ENCODE measurements at places on chromosomes 3 and 15. TPM values are rescaled to one million over a fixed set of nuclear protein-coding genes. Genes with fewer than 3 reads are reported as not detected.

CLDN11 gene
- total RNA-seq, result 4.2 TPM

ADGRG7 gene
- total RNA-seq, result under 0.01 TPM

LRRC31 gene
- total RNA-seq, result not detected

SGO1 gene
- total RNA-seq, result under 0.01 TPM

SLC12A8 gene
- 19.2 TPM for total RNA-seq

NOX5 gene
- total RNA-seq, result not detected

LSAMP gene
- total RNA-seq, result 0.26 TPM

CLDN18 gene
- not detected for total RNA-seq

ANKRD63 gene
- not detected for total RNA-seq

CPNE9 gene
- total RNA-seq, result not detected

IL5RA gene
- not detected for total RNA-seq

ARNT2 gene
- 0.26 TPM for total RNA-seq

ISL2 gene
- total RNA-seq, result 0.26 TPM

MYO5C gene
- total RNA-seq, result 17.8 TPM

HHLA2 gene
- total RNA-seq, result not detected

SLC22A14 gene
- total RNA-seq, result 0.64 TPM

GRCh38 chr3:56288258-56288657 is 180.0 kb downstream of the ERC2 start:
- DNase-seq, result no peak

DNA sequence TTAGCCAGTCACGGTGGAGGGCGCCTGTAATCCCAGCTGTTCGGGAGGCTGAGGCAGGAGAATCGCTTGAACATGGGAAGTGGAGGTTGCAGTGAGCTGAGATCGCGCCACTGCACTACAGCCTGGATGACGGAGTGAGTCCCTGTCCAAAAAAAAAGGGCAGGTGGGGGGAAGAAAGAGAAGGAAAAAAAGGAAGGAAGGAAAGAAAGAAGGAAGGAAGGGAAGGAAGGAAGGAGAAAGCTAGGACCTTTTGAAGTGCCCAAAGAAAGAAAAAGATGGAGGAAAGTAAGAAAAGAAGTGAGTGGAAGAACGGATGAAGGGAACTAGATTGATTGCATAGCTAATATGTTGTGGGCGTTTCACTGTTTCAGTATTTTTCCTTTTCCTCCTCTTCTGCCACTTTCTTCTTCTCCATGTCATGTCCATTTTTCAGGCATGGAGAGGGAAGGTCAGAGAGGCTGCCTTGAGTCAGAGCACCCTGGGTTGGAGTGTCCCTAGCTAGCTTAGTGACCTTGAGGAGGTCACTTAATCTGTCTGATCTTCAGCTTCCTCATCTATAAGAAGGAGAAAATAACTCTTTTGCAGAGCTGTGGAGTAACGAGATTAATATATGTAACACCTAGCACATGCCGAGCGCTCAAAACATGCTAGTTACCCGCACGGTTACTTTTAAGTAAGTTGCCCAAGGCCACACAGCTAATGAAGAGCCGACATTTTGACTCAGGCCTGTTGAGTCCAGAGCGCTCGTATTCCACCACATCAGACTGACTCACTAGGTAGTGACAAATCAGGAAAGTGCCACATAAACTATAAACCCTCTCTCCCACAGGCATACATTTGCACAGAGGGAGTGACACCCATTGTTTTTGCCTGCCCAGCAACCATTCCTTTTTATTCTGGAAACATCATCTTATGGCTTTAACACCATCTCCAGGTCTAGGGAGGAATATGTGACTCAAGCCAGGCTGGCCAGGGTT is 42.2 kb downstream of the BHLHE40 start:
- peak; percentile 96 for DNase-seq

DNA sequence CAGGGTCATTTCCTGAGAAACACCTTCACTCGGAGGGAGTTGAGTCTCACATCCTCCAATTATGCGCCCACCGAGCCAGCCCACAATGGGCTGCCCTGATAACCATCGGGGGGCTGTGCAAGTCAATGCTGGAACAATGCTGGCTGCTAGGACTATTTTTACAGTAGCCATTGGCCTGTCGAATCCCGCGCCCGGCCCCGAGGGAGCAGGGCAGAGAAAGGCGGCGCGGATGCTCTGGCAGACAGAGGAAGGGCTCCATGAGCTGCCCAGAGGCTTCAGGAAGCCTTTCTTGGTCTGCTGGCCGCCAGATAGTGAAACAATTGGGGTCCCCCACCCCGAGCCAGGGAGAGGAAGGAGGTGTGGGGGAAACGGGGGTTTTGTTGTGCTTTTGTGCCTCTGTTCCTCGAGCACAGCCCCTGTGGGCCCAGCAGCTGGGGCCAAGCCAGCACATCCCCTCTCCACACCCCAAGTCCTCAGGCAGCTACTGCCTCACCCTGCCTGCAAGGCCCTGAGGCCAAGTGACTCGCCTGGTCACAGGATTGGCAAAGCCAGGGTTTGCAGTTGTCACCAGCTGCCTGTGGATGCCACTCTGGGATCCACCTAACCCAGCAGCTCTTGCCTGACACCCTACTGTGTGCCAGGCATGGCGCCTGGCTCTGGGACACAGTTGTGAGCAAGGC is 39.0 kb downstream of the SLC6A6 start:
- no peak for DNase-seq

DNA sequence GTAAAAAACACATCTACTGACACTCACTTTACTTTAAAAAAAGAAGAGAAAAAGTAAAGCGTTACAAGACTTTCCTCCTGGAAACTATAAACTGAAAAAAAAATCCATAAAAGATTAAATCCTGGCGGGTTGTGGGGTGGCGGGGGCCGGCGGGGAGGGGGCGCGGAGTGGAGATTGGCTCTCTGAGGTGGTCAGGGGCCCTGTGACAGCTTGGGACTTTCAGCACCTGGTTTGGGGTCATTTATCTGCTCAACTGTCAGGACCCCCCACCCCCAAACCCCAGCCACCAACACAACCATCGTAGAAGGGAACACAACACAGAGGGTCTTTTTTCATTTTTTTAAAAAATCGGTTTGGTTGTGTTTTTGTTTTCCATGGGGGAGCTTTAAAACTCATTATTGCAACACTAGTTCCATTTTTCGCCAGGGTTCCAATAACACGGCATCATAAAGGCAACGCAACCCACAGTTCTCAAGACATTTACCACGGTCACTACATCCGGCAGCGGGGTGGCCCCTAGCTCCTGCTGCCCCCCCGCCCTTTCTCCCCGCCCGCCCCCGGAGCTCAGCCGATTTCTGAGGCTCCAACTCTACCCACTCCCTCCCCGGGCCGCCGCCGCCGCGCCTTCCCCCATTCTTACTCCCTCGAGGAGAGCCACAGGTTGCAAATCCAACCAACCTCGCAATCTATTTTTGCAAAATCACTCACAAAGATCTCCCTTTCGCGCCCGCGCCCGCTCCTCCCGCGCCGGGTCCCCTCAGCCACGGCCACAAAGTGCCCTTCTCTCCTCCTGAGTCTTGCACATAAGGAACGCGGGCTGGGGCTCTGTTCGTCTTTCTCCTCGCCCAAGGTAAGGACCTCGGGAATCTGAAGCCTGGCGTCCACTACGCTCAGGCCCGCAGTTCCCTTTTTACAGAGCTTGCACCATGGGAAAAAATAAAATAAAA is 1.8 kb downstream of the BCL6 start:
- DNase-seq, result no peak

DNA sequence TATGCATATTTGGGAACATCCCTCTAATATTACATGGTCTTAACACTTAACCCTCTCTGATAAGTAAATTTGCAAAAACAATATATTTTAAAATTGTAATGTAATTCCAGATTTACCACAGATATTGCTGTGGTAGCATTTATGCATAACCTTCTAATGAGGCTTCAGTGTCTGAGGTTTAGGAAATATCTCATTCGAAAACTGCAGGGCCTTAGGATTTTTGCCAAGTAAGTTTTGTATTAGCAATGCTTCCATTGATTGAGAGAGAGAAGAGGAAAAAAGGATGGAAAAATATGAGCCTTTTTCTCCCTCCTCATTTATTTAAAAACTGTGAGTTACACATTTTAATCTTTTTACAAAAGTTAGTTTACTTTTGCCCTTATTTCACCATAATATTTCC is 294.6 kb downstream of the EPHA3 start:
- DNase-seq, result no peak

- no peak for DNase-seq
These were observed 156.8 kb downstream of the TBC1D5 start for GRCh38 chr3:17585394-17586325.

DNA sequence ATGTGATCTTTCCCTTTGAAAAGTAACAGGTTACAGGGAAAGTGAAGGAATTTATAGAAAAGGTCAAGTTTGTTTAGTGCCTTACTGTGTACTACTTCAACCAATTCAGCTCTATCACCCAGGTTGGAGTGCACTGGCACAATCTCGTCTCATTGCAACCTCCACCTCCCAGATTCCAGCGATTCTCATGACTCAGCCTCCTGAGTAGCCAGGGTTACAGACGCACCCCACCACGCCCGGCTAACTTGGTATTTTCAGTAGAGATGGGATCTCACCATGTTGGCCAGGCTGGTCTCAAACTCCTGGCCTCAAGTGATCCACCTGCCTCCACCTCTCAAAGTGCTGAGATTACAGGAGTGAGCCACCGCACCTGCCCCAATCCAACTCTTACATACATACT is 279.7 kb downstream of the ZBTB20 start:
- no peak for DNase-seq

- DNase-seq, result no peak
These were observed 97.8 kb downstream of the HMG20A start for GRCh38 chr15:77518458-77518857.

- DNase-seq, result no peak
These were observed 134.3 kb downstream of the CGGBP1 start for GRCh38 chr3:87924485-87924884.

DNA sequence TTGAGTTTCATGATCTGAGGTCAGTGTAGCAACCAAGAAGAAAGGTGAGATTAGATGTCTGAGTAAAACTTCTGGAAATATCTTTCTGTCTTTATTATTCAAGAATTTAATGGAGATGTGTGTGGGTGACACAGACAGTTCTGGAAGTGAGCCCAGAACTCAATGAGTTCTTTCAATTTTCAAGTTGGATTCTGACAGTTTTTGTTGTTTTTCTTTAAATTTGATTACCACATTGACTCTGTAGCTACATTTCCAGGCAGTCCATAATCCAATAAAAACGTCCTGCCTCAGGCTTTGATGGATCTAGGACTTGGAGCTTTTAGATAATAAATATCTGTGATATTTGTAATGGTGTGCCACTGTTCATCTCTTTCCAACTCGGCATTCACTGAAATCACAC is 3.9 kb upstream of the PARP14 start:
- DNase-seq, result no peak

- DNase-seq, result no peak
These were observed 232.7 kb upstream of the ONECUT1 start for GRCh38 chr15:53022788-53023187.

GRCh38 chr3:87333393-87333892 is 57.1 kb upstream of the POU1F1 start:
- peak; percentile 98 for DNase-seq

DNA sequence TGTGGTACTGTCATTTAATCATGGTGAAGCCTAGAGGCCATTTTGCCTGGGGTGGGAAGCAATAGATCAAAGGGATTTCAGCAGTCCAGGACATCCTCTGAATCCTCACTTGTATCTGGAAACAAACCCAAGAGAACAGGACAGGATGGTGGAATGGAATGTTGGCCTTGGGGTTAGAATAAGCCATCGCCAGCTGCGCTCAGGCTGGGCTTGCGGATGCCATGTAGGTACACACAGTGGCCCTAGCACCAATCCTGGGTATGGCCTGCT is 76.5 kb upstream of the ALDH1A3 start:
- no peak for DNase-seq

DNA sequence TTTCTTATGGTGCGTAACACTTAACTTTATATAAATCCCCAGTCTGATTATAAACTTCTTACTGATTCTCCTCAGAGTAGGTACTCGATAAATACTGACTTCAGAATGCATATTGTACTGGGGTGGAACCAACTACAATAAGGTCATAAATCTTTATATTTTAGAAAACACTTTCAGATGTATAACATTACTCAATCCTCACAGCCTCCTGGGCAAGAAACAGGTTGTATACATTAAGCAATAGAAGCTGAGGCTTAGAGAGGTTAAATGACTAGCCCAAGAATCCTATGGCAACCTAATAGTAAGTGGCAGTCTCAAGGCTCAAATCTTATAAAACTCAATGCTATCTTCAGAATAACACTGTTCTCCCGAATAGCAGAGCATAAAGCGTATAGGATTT is 9.1 kb downstream of the VPS13C start:
- DNase-seq, result no peak

DNA sequence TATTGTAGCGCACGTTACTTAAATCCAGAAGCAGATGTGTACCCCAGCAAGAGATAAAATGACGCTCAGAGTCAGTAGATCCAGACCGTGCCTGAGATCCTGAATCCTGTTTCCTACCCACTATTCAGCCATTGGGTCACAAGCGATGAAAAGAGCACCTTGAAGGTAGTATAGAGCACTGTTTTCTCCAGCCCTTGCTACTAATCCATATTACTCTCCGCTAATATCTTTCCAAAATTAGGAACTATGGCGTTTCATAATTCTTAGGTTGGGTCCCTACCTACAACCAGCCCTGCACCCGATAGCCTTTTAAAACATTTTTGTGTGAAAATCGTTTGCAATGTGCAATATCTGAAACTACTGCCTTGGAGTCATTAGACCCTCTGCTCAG is 596 bp downstream of the BTD start:
- DNase-seq, result no peak

DNA sequence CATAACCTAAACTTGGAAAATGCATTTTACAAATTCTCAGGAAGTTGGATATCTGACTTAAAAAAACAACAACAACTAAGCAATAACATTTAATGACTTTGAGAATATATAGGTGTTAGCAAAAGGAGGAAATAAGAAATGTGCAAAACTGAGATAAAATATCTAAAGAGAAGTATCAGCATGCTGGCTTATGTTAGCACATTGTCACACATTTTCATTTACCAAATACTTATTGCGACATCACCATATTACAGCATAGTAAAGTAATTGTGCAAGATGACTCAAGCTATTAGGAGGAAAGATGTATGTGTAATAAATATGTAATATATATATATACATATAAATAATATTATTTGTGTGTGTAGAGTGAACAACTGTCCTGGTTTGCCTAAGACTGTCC is 9.2 kb downstream of the PTX3 start:
- peak; percentile 91 for DNase-seq

- DNase-seq, result no peak
These were observed 15.0 kb downstream of the IL17RD start for GRCh38 chr3:57150113-57150581.

DNA sequence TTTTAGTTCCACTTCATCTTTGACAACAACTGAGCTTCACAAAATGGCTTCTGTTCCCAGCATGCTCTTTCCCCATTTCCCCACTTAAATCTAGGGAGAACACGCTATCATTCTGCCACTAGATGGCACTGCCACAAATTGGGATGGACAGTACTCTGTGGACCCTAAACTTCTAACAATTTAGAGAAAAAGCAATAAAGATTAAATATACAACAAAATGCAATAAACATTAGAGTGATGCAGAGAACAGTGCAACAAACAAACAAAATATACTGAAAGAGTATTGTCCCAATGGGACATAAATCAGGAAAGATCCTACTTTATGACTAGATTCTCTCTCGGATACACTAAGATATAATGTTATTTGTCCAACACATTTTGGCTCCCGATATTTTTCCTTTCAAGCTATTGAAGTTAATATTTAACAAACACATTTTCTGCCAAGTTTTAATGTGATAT is 169.7 kb upstream of the TMCO5A start:
- peak; percentile 47 for DNase-seq

GRCh38 chr15:74655424-74655823 is 39.8 kb downstream of the CLK3 start:
- no peak for DNase-seq
